ENCODE measurements at places on chromosomes 4 and X.

- DNase-seq = no peak
Measured at GRCh38 chr4:22670956-22671355, 21.8 kb upstream of the GBA3 start.

DNA sequence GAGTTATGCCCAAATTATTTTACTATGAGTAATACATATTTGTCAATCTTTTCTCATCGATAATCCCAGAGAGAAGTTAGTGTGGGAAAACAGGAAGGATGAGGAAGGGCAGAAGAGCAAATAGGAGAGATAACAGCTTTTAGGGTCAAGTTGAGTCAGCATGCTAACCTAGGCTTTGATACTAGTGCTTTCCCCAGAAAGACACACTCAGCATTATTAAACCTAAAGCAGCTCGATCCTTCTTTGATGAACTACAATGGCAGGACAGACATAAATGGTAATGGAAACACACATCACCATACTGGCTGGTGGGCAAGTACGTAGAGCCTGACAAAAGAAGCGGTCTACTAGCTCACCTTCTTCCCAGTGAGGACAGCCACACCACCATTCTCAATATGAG lies 20.5 kb downstream of the AIFM1 start:
- DNase-seq = no peak

DNA sequence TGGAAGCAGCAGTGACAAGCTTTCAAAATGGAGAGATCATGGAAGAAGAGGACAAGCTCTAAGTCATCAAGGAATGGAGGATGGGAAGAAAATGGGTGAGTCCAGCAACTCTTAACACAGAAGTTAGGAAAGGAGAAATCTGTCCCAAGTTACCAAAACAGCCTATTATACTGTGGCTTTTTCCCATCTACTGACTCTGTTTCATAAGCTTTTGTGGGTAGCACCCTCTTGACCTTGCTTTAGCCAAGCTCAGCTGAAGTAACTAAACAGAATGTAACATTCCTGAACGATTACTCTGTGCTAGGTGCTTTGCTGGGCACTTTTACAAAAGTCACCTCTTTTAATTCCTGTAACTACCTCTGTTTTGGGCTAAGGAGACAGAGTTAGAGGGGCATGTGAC lies 54.9 kb downstream of the MAP7D2 start:
- DNase-seq = no peak

GRCh38 chrX:40863671-40864070 lies 128.3 kb upstream of the MED14 start:
- no peak for DNase-seq

GRCh38 chrX:65745427-65745826 lies 78.0 kb downstream of the MSN start:
- DNase-seq = no peak

- DNase-seq = no peak
Measured at GRCh38 chrX:41245641-41246040, 88.3 kb upstream of the DDX3X start.

- DNase-seq = no peak
Measured at GRCh38 chrX:9285342-9285771, 179.5 kb upstream of the TBL1X start.

All from activated gamma-delta T cell (primary cell).